Airway epithelial cell (primary cell): ENCODE measurements at places on chromosomes 6 and 20. TPM values are rescaled to one million over a fixed set of nuclear protein-coding genes. Genes with fewer than 3 reads are reported as not detected.

OR2J3 gene
- total RNA-seq, result not detected in 2 replicates

GPR6 gene
- total RNA-seq, result not detected in 2 replicates

SNAP91 gene
- total RNA-seq, result not detected in 2 replicates

CST2 gene
- not detected in 2 replicates for total RNA-seq

CST1 gene
- 0.28 TPM in 1 of 2 replicates, not detected in the other for total RNA-seq

HACE1 gene
- 6.7 and 10.2 TPM in 2 replicates for total RNA-seq

PLCB1 gene
- 0.85 and 1.7 TPM in 2 replicates for total RNA-seq

MAS1 gene
- not detected in 2 replicates for total RNA-seq

RTN4IP1 gene
- 9.2 and 9.5 TPM in 2 replicates for total RNA-seq

B3GAT2 gene
- total RNA-seq, result not detected in 2 replicates

BPI gene
- not detected in 2 replicates for total RNA-seq

ZSCAN23 gene
- total RNA-seq, result 0.74 and 1.4 TPM in 2 replicates

ADAT2 gene
- total RNA-seq, result 4.9 and 7.5 TPM in 2 replicates

CALHM6 gene
- 2.4 and 3.1 TPM in 2 replicates for total RNA-seq

TSHZ2 gene
- total RNA-seq, result 1.2 and 1.6 TPM in 2 replicates

DNMT3B gene
- total RNA-seq, result 0.88 and 2.5 TPM in 2 replicates

TCF15 gene
- not detected in 2 replicates for total RNA-seq

SEL1L2 gene
- not detected in 2 replicates for total RNA-seq

MUC21 gene
- total RNA-seq, result 0.14 TPM in 1 of 2 replicates, not detected in the other

FERMT1 gene
- total RNA-seq, result 26.7 and 37.3 TPM in 2 replicates

DZANK1 gene
- total RNA-seq, result 0.71 and 1.1 TPM in 2 replicates

LY6G6F gene
- not detected in 2 replicates for total RNA-seq

PCMTD2 gene
- total RNA-seq, result 22.9 and 37.4 TPM in 2 replicates

VSX1 gene
- not detected in 2 replicates for total RNA-seq

TBX18 gene
- 0.42 TPM in 1 of 2 replicates, not detected in the other for total RNA-seq

CD83 gene
- total RNA-seq, result 0.56 and 2.5 TPM in 2 replicates

AKAP12 gene
- total RNA-seq, result 7.0 and 8.6 TPM in 2 replicates

KCNB1 gene
- not detected in 2 replicates for total RNA-seq

TREM2 gene
- 7.9 and 10.3 TPM in 2 replicates for total RNA-seq

SULF2 gene
- 46.6 and 56.8 TPM in 2 replicates for total RNA-seq
